ENCODE measurements at places on chromosomes 3 and 15.

DNA sequence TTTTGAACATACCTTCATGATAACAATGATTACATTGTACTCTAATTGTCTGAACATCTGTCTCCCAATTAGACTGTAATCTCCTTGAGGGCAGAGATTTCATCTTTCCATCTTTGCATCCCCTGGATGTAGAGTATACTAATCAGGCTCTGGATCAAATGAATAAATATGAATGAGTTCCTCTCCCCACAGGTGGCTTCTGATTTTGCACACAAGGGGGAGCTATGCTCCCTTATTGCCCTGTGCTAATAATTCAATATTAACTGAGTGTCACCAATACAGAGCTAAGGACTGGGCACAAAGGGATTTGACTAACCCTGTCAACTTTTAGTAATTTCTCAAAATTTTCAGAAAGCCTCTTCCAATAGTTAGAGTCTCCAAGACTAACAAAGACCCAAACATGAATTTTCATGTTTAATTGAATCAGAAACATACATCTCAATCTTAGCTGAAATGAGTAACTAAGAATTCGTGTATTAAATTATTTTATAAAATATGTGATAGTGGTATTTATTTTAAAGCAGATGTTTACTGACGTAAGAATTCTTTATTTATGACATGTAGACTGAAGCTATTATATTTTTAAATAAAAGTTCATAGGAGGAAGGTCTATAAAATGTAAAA, 3.0 kb downstream of the DUOXA1 start:
- no peak for DNase-seq

DNA sequence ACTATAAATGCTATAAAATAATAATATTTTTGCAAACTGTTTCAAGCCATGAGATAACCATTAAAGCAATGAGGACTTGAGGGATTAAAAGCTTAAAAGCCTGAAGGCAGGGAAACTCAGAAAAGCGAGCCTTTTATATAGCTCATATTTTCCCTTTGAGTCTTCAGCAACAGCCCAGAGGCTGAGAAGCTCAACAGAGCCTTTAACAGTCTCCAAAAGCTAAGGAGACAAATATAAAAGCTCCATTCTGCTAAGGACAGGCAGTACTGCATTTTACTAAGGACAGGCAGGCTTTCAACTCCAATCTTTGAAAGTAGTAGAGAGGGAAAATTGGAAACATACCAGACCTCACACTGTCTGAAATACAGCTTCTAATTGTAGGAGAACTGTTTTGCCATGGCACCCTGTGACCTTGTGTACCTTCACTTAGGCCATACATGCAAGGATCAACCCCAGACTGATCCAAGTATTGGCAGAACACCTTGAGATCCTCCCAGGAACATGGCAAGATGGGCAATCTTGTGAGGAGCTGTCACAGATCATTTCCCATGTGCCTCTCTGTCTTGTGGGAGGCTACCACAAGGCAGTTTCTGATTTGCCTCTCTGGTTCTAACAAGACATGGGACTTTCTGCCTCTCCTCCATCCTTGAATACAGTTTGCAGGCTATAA, 53.1 kb upstream of the ARNT2 start:
- DNase-seq: no peak

- peak; percentile 5 for DNase-seq
Measured at GRCh38 chr15:74320352-74321247, 46.8 kb downstream of the CYP11A1 start.

DNA sequence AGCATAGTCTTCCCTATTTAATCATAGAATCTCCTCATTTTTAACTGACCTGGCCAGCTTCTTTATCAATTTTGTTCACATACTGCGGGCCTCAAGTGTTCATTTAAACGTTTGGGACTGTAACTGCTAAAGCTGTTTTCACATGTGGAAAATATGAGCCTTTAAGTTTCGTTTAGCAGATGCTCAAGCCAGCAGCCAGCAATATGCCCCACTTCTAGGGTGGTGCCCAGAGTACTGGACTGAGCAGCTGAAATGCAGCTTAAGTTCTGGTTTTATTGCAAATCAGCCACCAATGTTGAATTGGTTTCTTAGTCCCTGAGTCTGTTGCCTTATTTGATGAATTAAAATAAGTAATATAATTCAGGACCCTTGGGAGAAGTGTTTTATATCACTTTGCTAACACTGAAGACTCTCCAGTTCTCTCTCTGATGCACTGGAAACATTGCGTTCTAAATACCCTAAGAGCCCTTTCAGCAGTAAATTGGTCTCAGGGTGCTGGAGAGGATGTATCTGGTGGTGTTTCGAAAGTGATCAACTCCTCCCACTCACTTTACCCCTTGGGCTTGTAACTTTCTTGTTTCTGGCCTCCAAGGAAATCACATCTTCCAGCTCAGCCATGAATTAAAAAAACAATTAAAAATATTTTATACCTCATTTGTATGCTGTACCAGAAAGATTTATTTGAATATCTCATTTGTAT, 61.7 kb downstream of the B3GALNT1 start:
- no peak for DNase-seq

DNA sequence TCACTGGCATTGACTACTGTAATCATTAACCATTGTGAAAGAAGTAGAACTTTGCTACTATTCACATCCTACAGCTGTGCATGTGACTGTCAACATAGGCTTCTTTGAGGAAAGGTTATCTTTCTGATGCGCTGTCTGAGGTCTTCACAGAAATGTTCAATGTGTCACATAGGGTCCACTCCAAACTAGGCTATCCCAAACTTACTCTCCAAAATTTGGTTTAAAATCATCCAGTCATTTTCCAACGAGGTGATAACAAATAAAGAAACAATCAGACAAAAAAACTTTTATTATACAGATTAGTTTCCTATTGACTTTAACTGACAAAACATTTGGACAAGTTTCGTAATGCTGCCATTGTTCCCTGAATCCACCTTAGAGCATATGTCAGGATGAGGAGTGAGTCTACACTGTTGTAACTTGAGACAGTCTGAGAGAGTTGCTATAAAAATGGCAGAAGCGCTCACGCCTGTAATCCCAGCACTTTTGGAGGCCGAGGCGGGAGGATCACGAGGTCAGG, 511.6 kb downstream of the PLOD2 start:
- DNase-seq: no peak

GRCh38 chr3:38139652-38140051, 1.2 kb downstream of the MYD88 start:
- DNase-seq: no peak

- DNase-seq: no peak
Measured at GRCh38 chr3:118778201-118778600, 256.4 kb downstream of the IGSF11 start.

GRCh38 chr3:24154013-24154695, 209.1 kb downstream of the NR1D2 start:
- no peak for DNase-seq

DNA sequence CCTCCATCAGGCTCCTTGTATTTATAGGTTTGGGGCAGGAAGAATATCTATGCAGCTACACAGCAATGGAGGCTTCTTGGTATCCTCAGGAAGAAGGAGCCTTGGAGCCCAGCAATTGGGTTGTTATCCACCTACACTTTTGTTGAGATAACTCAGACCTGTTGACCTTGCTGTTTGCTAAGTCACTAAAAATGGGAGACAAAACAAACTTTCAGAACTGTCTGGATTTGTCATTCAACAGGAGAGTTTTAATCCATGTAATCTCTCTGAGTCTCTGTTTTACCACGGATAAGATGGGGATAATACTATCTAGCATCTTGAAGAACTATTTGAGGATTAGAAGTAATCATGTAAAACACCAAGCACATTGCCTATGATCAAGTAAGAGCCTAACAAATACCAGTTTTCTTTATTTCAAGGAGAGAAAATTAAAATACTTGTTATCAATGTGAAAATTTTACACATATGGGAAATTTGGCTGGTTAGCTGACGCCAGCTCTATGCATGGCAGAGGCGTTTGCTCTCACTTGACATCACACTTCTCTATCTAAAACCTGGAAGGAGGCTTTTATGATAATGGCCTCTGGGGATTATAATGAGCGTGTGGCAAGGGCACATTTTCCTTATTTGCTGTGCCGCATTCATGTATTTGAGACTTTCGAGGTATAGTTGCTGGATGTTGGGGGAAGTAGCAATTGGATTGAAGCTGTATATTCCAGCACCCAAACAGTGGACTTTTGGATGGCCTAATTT, 215.6 kb downstream of the PDCD6IP start:
- DNase-seq: no peak
